ENCODE measurements at places on chromosomes 3 and 15.

DNA sequence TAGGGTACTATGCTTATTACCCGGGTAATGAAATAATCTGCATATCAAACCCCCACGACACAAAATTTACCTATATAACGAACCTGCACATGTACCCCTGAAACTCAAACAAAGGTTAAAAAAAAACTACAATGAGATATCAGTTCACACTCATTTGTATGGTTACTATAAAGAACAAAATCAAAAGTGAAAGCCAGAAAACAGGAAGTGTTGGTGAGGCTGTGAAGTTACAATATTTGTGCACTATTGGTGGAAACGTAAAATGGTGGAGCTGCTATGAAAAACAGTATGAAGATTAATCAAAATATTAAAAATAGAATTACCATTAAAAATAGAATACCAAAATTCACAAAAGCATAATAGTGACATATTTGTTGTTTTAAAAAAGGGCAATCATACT is 128.9 kb downstream of the ZIC1 start:
- no peak for DNase-seq

GRCh38 chr15:84736375-84736774 is 12.0 kb upstream of the ZNF592 start:
- no peak for DNase-seq

- DNase-seq, result no peak
Measured at GRCh38 chr15:56794553-56795329, 61.4 kb upstream of the ZNF280D start.

GRCh38 chr15:80099241-80099640 is 39.8 kb downstream of the ZFAND6 start:
- DNase-seq, result no peak

- DNase-seq, result no peak
Measured at GRCh38 chr3:120682095-120682681, at the start of gene HGD. HGD (minus strand) TSS chr3:120682239; CDS start chr3:120682111, 128 bp downstream.

- no peak for DNase-seq
Measured at GRCh38 chr3:139477710-139478640, 1.7 kb upstream of the RBP2 start.

DNA sequence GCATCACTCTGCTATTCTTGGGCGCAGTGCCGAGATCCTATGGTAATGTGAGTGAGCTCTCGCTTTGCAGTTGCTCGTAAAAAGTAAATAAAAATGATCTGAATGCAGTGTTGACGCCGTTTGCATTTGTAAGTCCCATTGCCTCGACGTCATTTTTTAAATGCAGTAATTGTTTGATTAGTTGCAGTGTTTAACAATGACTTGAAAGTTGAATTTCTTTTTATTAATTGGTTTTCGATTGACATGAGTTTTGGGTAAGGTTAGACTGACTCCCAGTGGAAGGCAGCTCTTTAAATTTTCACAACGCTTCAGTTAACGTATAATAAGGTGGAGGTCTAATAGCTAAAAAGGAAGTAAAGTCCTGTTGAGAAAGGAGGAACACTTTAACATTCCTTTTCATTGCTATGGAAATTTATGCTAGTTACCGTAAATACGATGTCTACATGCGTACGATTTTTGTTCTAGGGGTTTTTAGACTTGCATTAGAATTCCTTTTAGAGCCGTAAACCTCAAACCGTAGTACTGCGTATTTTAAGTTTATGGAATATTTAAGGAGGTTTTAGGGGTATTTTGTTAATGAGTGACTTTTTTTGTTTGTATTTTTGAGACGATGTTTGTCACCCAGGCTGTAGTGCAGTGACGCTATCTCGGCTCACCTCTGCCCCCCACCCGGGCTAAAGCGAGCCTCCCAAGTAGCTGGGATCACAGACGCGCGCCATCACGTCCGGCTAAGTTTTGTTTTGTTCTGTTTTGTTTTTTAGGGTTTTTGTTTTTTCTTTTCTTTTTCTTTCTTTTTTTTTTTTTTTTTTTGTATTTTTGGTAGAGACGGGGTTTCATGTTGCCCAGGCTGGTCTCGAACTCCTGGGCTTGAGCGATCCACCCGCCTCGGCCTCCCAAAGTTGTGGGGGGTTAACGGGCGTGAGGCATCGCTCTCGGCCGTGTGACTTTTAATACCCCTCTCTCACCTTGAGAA is 1.4 kb downstream of the MORF4L1 start:
- no peak for DNase-seq

DNA sequence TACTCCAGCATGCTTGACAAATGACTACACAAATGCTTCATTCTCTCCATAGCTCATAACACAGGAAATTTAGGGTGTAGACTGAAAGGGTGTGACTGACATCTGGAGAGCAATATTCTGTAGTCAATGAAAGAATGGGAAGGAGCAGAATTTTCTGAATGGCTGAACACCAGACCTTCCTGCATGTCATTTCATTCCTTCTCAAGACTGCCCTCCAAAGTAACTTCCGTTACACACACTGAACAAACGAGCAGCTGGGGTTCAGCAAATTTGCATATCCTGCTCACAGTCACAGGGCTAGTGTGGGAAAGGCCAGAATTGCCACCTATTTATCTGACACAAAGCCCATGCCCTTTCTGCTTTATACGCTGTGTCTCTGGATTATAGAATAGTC is 325.0 kb upstream of the CFAP20DC start:
- no peak for DNase-seq

GRCh38 chr3:51715231-51715976 is 8.5 kb downstream of the GRM2 start:
- no peak for DNase-seq

DNA sequence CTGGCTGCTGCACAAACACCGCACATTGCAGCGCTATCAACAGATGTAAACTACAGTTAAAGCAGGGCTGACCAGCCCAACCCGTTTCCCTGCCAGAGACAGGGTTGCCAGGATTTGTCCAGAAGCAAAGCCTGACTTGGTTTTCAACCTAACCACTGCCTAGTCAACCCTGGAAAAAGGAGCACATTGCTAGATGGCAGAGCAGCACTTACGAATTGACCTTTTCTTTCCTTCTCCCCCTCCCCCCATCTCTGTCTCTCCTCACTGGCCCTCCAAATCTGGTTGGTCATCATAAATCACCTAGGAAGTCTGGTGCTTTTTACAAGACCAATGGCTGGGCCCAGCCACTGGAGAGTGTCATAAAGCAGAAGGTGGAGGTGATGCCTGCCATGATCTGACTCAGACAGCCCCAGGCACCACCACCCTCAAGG is 51.3 kb downstream of the ABCC5 start:
- no peak for DNase-seq

GRCh38 chr15:73897441-73898261 is 24.3 kb downstream of the TBC1D21 start:
- no peak for DNase-seq

DNA sequence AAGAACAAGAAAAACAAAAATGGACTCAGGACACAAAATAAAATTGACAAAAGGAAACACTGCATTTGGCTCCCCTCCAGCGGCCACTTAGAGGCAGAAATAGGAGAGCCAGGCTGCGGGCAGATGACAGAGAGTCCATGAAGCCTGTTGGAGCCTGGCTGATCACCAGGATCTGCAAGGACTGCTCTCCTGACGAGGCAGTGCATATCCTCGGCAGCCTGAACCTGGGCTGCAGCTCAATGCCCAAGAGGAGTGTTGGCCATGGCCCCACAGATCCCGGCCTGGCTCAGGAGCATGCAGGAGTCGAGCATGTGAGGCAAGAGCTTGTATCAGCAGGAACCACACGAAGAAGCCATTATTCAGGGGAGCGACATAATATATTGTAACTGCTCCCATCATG is 199.8 kb downstream of the STT3B start:
- no peak for DNase-seq

- DNase-seq, result no peak
Measured at GRCh38 chr3:122076491-122077292, 21.5 kb downstream of the CD86 start.

- no peak for DNase-seq
Measured at GRCh38 chr15:29452881-29453731, 183.5 kb upstream of the NSMCE3 start.

DNA sequence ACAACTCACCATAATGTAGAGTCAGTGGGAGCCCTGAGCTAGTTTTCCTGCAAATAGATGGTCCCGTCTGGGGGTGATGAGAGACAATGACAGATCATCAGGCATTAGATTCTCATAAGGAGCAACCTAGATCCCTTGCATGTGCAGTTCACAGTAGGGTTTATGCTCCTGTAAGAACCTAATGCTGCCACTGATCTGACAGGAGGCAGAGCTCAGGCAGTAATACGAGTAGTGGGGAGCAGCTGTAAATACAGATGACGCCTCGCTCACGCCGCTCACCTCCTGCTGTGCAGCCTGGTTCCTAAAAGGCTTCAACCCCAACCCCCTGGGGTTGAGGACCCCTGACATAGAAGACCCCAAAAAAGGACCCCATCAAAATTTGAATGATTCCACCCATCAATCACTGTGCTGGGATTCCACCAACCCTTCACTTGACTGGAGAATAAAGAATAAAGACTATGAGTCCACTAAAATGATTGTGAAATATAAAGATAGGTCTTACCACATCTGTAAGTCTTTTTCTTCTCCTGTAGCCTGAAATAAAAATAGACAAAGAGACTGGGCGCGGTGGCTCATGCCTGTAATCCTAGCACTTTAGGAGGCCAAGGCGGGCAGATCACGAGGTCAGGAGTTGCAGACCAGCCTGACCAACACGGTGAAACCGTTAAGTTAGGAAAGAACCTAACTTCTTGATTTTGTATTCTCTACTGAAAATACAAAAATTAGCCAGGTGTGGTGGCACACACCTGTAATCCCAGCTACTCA is 9.9 kb upstream of the UBL7 start:
- DNase-seq, result no peak

DNA sequence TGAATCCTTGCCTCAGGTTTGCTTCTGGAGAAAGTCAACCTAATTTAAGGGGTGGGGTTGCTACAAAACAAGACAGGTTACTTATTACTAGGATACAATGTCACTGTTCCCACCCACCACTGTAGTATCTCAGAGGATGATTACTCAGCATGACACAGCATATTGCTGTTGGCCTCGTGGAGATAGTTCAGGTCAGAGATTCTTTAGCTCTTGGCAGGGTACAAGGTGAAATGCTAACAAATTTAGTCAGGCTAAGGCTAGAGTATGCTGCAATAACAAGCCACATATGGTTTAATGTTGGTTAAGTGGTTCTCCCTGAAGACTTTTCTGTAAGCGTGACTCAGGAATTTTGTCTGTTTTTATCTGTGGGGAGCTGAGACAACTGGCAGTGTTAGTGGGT is 161.8 kb downstream of the EDEM1 start:
- no peak for DNase-seq

DNA sequence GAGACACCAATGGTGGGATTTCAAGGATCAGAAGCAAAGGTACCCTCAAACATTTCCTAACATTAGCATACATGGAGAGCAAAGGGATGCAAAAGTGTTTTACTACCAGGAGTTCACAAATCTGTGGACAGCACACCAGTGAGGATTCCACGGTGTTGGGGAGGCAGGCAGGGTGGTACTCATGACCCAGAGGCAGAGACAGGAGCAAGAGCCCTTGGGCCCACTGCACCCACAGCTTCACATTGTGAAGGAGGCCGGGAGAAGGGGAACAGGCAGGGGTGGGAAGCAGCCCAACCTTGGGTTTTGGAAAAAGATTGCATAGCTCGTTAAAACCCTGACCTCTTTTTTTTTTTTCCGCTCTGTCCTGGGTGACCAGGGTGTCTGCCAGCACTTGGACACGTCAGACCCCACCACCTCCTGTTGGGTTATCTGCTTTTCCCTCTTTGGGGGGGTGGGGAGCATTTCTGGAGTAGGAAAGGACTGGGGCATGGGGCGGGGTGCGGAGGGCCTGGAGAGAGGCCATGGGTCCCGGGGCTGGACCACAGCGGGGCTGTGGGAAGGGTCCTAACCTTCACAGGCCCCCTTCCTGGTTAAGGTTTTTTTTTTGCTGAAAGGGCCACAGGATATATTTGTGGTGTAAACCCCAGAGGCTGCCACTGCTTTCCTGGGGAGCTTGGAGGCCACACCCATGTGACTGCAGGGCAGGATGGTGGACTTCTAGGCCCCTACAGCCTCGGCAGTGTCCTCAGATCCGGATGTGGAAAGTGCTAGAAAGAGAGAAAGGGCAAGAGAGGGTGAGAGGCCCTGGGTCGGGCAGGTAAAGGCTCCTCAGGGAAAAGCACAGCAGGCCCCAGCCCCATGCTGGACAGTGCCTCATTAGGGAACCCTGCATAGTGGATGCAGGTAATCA is 12.5 kb downstream of the SH2D7 start:
- DNase-seq, result no peak

DNA sequence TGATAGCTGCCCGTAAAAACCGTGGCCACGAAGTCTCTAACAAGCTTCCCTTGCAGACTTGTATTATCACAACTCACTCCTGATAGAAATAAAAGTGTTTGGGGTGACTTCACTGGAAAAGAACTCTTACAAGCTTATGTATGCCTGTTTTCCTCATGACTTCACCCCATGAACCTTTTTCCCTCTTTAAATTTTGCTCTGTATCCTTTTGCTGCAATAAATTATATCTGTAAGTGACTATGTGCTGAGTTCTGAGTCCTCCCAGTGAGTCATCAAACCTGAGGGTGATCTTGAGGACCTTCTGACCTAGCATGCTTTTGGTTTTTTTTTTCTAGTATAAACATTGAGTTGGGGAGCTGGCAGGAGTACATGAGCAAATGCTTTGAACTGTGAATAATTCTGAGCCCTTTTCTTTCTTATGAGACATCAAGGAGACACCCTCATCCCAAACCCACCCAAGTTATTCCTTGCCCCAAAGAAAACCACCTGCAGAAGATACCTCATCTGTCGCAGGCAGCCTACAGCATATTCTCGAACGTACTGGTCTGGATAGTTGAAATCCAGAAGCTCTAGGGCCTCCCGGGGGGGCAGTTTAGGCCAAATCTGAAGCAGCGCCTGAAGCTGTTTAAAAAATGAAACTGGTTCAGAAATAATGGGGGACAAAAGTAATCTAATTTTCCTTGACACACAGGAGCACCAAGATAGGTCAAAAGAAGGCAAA is 85.9 kb downstream of the FAIM start:
- no peak for DNase-seq

DNA sequence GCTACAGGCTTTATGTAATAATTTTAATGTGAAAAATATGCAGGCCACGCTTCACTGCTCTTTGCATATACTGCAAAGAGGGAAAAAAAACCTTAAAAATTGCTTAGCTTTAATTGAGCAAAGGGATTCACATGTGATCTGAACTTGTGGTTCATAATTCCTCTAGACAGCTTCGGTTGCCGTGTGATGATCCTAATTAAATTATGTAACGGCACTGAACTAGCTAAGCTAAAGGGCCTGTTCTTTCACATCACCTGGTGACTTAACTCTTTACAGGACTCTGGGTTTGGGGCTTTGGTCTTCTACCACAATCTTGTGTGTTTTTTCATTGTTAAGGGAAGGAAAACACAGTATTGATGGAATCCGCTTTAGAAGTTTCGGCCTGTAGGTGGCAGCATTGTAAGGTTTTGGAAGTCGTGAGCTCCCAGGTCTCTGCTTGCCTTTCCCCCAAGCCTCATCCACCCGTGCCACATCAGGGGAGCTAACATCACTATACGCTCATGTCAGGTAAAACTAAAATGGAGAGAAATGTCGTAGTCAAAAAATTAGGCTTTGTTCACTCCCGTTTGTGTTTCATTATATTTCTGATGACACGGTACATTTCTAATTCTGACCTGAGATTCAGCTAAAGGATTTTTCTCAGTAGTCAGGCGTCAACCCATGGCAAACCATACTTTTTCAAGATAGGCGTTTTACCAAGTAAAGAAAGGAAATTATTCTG is 205.6 kb upstream of the DPH6 start:
- no peak for DNase-seq

- DNase-seq, result no peak
Measured at GRCh38 chr15:65630760-65631159, 9.0 kb downstream of the SLC24A1 start.
